T-cell (primary cell): ENCODE measurements at places on chromosomes 2 and 18.
A peak's percentile ranks its signal among the peaks of the same experiment; 100 is the strongest.

- H3K4me3 ChIP-seq: no peak overlapping the region
- H3K36me3 ChIP-seq: no peaks in the 10 kb centered on the region
- no peaks in the 10 kb centered on the region for H3K27me3 ChIP-seq
- no peak overlapping the region for H3K27ac ChIP-seq
Measured at GRCh38 chr2:96957244-96957643, 29.1 kb downstream of the FAM178B start.

GRCh38 chr2:16890081-16890480, 224.4 kb upstream of the CYRIA start:
- no peak overlapping the region for H3K4me3 ChIP-seq
- no peaks in the 10 kb centered on the region for H3K36me3 ChIP-seq
- H3K27me3 ChIP-seq: no peaks in the 10 kb centered on the region
- no peaks in the 10 kb centered on the region for H3K4me1 ChIP-seq
- H3K27ac ChIP-seq: no peak overlapping the region
- DNase-seq: no peak

- no peaks in the 10 kb centered on the region for H3K36me3 ChIP-seq
- no peak for DNase-seq
- no peak overlapping the region for H3K27ac ChIP-seq
- H3K4me3 ChIP-seq: no peak overlapping the region
- no peaks in the 10 kb centered on the region for H3K27me3 ChIP-seq
- H3K4me1 ChIP-seq: no peaks in the 10 kb centered on the region
Measured at GRCh38 chr2:238710032-238710735, 137.7 kb upstream of the TWIST2 start.

DNA sequence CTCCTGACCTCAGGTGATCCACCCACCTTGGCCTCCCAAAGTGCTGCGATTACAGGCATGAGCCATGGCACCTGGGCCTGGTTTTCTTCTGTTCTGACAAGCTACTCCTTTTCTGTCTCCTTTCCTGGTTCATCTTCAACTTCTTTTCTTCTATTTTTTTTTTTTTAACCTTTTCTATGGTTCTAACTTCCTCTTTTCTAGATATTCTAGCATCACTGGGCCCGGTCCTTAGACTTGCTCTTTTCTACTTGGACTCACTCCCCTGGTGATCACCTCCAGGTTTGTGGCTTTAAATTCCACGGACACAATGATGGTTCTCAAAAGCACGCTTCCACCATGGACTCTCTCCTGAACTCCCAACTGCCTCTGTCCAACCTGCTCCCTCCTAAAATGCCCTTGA, 2.0 kb downstream of the EIF2AK2 start:
- DNase-seq: no peak
- no peak overlapping the region for H3K4me3 ChIP-seq
- H3K36me3 ChIP-seq: peaks cover 2% of the 10 kb centered on the region
- H3K4me1 ChIP-seq: peaks cover 17% of the 10 kb centered on the region

GRCh38 chr2:54704688-54705605, 18.5 kb upstream of the EML6 start:
- no peaks in the 10 kb centered on the region for H3K36me3 ChIP-seq
- H3K27ac ChIP-seq: no peak overlapping the region
- H3K4me3 ChIP-seq: no peak overlapping the region
- DNase-seq: no peak

DNA sequence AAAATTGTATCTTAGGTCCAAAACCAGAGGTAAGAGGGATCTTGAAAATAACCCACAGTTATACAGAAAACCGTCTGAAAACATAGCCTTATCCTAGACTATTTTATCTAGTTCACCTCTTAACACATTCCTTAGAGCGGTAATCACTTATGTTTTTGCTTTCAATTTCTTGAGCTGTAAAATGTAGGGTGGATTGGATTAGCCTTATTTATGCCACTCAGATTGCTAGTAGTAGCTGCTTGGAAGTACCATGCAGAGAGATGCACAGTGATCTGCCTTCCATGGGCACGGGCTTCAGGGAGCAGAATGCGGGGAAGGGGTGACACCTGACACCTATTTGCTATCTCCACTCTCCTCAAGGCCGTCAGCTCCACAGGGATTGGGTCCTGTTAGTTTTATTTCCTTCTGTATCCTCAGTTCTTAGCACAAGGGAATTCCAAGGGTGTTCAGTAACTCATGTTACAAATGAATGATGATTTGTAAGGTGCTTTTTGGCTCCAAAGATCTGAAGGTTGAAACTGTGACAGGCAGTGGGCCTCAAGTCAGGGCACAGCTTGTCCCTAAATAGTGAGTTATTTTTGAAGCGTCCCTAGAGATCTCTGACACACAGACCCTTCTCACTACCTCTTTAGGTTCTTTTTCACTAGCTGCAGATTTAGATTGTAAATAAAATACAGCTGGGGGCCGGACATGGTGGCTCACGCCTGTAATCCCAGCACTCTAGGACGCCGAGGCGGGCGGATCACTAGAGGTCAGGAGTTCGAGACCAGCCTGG, 64.0 kb upstream of the PMAIP1 start:
- H3K27me3 ChIP-seq: no peaks in the 10 kb centered on the region
- no peaks in the 10 kb centered on the region for H3K36me3 ChIP-seq
- H3K27ac ChIP-seq: no peak overlapping the region

GRCh38 chr2:168160897-168161296, 86.5 kb downstream of the STK39 start:
- no peaks in the 10 kb centered on the region for H3K27me3 ChIP-seq
- peaks cover 47% of the 10 kb centered on the region for H3K36me3 ChIP-seq
- no peak for DNase-seq
- H3K4me1 ChIP-seq: peaks cover 3% of the 10 kb centered on the region

GRCh38 chr2:3457524-3458395, 61.6 kb downstream of the ADI1 start:
- peaks cover 13% of the 10 kb centered on the region for H3K36me3 ChIP-seq
- H3K4me1 ChIP-seq: peaks cover 8% of the 10 kb centered on the region
- H3K27me3 ChIP-seq: no peaks in the 10 kb centered on the region
- no peak overlapping the region for H3K4me3 ChIP-seq
- H3K27ac ChIP-seq: no peak overlapping the region
- no peak for DNase-seq

DNA sequence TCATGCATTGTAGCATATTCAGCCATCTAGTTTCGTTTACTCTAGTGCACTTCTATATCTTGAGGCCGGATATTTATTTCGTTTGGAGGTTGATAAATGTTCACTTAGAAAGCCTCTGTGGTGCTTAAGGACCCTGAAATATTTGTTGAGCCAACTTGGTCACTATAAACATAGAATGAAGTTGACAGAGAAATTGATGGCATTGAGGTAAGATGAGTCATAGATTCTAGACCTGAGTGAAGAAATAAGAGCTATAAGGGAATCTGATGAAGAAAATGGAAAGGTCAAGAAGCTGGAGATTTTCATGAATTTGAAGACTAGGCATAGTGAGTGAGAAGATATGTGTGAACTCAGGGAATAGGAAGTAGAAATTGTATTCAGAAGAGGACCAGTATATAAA, 35.9 kb downstream of the EPC2 start:
- no peak overlapping the region for H3K4me3 ChIP-seq
- H3K4me1 ChIP-seq: peaks cover 2% of the 10 kb centered on the region
- DNase-seq: no peak
- H3K27ac ChIP-seq: no peak overlapping the region

DNA sequence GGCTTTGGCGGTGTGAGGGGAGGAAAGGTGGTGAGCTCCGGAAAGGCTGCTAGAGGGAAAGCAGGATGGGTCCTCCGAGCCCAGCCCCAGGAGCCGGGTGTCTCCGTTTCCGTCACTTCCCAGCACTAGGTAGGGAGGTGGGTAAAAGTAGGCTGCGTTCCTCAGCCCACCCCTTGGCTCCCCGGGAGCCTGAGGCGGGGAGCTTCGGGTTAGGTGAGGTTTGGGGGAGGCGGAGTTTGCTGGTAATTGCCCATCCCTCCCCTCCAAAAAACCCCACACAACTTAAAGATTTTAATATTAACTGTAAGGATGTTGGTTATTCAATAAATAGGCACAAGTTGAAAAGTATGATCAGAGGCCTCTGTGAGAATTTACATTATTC, 552 bp upstream of the ATF2 start:
- no peaks in the 10 kb centered on the region for H3K36me3 ChIP-seq
- DNase-seq: no peak
- H3K4me1 ChIP-seq: peaks cover 16% of the 10 kb centered on the region
- H3K27me3 ChIP-seq: no peaks in the 10 kb centered on the region
- peak overlapping the region; percentile 68 for H3K4me3 ChIP-seq
- peak overlapping the region; percentile 69 for H3K27ac ChIP-seq

- H3K27ac ChIP-seq: no peak overlapping the region
- DNase-seq: no peak
- no peaks in the 10 kb centered on the region for H3K4me1 ChIP-seq
- H3K27me3 ChIP-seq: no peaks in the 10 kb centered on the region
- H3K36me3 ChIP-seq: no peaks in the 10 kb centered on the region
Measured at GRCh38 chr18:39513186-39513585, 1947.6 kb upstream of the CELF4 start.

DNA sequence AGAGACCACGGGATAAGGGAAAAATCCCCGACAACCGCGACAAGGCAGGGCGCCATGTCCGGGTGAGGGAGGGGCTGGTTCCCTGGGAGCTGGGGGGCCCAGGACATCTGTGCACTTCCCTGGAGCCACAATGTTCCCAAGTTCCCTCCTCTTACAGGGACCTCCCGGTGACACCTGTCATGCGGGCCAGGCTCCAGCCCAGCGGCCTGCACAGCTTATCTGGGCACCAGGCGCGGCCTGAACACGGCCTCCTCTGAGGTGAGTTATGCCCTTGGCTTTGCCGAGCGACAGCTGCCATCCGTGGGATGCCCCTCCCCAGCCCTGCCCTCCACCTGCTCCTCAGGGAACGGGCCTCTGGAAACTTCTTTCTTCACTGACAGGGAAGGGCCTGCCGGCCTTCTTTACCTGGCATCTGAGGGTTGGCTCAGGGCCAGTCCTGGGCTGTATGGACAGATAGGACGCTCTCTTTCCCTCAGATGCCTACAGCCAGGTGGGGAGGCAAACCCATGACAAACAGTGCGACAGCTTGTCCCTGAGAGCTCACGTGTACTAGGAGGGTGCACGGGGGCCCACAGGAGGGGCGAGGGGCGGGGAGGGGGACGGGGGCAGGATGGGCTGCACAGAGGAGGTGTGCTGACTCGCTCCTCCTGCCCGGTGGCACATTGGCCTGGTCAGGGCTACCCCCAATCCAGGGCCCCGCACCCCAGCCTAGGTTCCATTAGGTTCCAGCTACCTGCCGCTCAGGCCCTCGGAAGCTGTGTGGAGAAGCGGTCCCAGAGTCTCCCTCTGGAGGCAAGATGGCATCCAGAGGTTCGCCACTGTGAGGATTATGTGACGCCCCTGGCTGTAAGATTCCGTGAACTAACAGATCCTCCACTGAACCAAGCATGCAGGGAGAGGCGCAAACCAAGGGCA, 34.9 kb upstream of the HPCAL1 start:
- no peak overlapping the region for H3K4me3 ChIP-seq
- no peaks in the 10 kb centered on the region for H3K27me3 ChIP-seq
- H3K36me3 ChIP-seq: no peaks in the 10 kb centered on the region
- peaks cover 9% of the 10 kb centered on the region for H3K4me1 ChIP-seq

- no peaks in the 10 kb centered on the region for H3K27me3 ChIP-seq
- no peak overlapping the region for H3K4me3 ChIP-seq
- H3K4me1 ChIP-seq: no peaks in the 10 kb centered on the region
- H3K36me3 ChIP-seq: no peaks in the 10 kb centered on the region
- DNase-seq: no peak
- H3K27ac ChIP-seq: no peak overlapping the region
Measured at GRCh38 chr2:55907686-55908085, 15.9 kb downstream of the EFEMP1 start.

DNA sequence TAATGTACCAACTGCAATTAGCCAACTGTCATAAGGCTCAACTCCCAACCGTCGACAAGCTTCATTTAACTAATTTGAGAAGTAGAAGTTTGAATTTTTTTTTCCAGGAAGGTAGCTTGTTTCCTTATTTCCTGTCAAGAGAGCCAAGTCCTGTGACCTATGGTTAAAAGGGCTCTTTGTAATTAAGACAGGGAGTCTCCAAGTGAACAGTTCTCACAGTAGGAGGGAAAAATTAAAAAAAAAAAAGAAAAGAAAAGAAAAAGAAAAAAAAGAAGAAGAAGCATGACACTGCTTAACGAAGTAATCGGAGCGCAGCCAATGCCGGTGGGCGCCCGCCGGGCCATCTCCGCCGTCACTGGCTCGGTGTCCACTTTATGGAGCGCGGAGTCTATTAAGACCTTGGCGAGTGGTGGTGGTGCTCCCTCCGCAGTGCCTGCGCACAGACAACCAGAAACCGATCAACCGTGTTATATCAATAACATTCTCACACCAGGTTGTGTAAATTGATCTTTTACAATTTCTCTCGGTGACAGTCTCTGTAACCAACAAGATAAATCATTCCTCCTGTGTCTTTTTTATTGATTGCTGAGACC, 197.2 kb upstream of the POU3F3 start:
- H3K36me3 ChIP-seq: no peaks in the 10 kb centered on the region
- no peaks in the 10 kb centered on the region for H3K27me3 ChIP-seq
- DNase-seq: no peak

DNA sequence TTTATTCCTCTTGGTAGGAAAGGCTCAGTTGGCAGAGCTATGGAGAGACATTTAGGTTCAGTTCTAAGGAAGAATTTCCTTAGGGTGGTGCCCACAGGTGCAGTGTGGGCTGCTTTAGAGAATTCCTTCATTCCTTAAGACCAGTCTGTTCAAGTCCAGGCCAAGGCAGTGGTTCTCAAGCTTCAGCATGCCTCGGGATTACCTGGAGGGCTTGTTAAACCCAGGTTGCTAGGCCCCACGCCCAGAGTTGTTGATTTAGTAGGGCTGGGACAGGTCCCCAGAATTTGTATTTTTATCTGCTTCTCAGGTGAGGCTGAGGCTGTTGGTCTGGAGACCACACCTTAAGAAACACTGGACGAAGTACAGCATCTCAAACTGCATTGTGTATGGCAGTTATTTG, 68.9 kb downstream of the CERS6 start:
- no peak overlapping the region for H3K4me3 ChIP-seq
- H3K4me1 ChIP-seq: peaks cover 15% of the 10 kb centered on the region
- H3K36me3 ChIP-seq: no peaks in the 10 kb centered on the region
- no peaks in the 10 kb centered on the region for H3K27me3 ChIP-seq

DNA sequence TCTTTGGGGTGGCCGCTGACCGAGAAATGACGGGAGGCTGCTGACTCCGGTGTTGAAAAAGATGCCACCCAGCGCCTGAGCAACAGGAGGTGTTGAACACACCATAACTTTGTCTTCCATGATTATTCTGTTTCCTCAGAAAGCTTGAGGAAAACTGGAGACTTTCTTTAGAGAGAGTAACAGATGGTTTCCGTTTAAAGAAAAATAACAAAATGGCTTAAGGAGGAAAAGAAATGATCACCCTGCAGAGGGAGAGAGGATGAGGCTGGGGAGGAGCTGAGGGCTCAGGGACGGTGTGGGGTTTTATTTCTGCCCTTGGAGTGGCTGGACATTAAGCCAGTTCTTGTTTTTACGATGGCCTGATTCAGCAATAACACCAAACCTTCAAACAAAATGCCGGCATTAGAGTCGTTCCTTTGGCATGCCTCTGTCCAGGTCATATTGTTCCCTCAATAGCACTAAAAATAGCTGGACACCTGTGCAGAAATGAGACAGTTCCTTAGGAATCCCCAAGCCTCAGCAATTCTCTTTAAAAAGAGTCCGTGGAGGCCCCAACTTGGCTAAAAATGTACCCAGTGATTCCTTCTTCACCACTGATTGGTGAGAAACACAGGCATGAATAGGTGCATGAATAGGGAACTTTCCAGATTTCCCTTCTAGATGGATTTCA, 182.4 kb downstream of the ALPK2 start:
- no peak overlapping the region for H3K27ac ChIP-seq
- H3K27me3 ChIP-seq: peaks cover 3% of the 10 kb centered on the region
- H3K36me3 ChIP-seq: no peaks in the 10 kb centered on the region
- no peaks in the 10 kb centered on the region for H3K4me1 ChIP-seq
- no peak for DNase-seq
